ENCODE measurements at places on chromosomes 11 and 22.

DNA sequence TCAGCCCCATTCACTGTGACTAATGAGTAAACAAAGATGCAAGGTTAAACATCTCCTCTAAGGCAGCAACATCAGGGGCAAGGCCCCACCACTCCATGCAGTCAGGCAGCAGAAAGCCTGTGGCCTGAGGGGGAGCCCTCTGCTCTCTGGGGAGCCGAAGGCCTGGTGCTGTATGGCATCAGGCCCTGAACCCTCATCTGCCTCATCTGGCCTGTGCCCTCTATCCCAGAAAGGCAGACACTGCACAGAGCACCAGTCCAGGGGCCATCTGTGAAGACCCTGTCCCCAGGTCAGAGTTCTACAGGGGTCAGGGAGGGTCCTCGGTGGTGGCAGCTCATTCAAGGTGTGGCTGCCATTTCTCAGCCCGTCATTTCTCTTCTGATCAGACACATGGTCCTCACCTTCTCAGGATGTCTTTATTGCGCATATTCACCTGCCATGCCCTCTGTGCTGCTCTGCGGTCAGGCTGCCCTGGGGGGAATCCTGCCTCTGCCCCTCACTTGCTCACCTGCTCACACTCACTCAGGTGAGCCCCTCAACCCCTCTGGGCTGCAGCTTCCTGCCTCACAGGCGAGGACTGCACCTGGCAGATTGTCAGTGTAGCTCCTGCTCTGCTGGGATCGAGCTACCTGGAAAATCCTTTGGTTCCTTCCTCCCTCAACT is 103.1 kb upstream of the PITPNB start:
- no peak for DNase-seq
- H3K4me3 ChIP-seq: no peak overlapping the region
- H3K27me3 ChIP-seq: no peaks in the 10 kb centered on the region

DNA sequence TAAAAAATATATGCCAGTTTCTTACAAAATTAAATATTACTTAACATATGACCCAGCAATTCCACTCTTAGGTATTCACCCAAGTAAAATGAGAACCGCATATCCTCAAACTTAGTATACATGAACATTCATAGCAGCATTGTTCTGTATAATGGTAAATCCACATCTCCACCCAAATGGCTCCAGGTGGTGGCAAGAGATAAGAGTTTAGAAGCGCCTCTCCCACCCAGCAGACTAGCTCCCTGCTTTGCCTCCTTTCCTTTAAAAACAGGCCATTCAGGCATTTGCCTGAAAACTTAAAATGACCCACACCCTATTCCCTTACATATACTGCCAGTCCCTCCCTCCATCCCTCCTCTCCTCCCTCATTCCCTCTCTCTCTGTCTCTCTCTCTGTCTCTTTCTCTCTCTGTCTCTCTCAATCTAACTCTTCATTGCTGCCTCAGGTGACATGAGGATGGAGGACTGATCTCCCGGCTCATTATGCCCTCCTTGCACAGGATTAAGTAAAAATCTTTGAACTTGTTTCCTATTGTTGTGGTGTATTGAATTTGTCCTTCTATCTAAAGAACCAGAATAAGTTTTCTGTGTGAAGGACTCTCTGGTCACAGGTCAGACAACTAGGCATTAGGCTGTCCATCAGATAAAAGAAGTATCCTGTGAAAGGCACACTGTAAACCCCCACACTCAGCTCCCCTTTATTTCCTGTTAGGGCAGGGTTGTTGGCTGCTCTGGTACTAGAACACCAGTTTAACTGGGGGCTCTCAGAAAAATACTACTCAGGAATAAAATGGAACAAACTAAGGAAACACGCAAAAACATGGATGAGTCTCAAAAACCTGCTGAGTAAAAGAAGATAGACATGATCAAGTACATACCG is 48.3 kb downstream of the RRP8 start:
- H3K4me3 ChIP-seq: no peak overlapping the region
- no peaks in the 10 kb centered on the region for H3K36me3 ChIP-seq
- DNase-seq: no peak
- no peak overlapping the region for H3K27ac ChIP-seq
- no peaks in the 10 kb centered on the region for H3K27me3 ChIP-seq
- no peaks in the 10 kb centered on the region for H3K4me1 ChIP-seq

GRCh38 chr11:94031625-94032024 is 10.5 kb downstream of the HEPHL1 start:
- DNase-seq: no peak
- H3K27me3 ChIP-seq: no peaks in the 10 kb centered on the region
- no peak overlapping the region for H3K4me3 ChIP-seq
- H3K4me1 ChIP-seq: no peaks in the 10 kb centered on the region
- no peaks in the 10 kb centered on the region for H3K36me3 ChIP-seq
- H3K27ac ChIP-seq: no peak overlapping the region

DNA sequence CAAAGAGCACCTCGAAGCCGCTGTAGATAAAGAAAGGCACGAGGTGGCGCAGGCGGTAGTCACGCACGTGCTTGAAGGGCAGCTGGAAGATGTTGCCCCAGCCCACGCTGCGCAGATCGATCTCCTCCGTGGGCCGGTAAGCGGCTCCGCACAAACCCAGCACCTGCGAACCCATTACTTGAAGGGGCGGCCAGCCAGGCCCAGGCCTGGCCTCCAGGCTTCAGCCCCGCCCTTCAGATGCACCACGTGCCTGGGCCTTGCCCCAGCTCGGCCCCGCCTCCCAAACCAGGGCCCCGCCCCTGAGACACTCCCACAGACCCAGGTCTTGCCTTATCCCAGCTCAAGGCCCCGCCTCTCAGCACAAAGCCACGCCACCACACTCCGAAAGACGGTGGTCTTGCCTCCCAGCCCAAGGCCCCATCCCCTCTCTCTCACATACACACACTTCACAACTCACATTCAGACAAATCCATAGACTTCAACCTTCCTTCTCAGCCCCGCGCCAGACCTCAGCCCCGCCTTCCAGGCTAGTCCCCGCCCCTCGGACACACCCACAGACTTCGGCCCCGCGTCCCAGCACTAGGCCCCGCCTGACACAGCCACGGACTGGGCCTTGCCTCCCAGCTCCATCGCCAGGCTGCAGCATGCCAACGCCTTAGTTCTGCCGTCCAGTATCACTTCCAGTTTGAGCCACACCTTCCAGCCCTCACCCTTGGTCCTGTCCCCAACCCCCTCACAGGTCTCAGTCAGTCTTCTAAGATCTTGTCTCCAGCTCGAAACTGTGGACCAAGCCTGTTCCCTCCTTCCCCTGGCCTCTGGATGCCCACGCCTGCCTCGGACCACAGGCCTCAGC is 7.0 kb downstream of the UNC93B1 start:
- H3K4me1 ChIP-seq: peaks cover 16% of the 10 kb centered on the region
- no peak overlapping the region for H3K4me3 ChIP-seq
- H3K27ac ChIP-seq: no peak overlapping the region
- no peak for DNase-seq

DNA sequence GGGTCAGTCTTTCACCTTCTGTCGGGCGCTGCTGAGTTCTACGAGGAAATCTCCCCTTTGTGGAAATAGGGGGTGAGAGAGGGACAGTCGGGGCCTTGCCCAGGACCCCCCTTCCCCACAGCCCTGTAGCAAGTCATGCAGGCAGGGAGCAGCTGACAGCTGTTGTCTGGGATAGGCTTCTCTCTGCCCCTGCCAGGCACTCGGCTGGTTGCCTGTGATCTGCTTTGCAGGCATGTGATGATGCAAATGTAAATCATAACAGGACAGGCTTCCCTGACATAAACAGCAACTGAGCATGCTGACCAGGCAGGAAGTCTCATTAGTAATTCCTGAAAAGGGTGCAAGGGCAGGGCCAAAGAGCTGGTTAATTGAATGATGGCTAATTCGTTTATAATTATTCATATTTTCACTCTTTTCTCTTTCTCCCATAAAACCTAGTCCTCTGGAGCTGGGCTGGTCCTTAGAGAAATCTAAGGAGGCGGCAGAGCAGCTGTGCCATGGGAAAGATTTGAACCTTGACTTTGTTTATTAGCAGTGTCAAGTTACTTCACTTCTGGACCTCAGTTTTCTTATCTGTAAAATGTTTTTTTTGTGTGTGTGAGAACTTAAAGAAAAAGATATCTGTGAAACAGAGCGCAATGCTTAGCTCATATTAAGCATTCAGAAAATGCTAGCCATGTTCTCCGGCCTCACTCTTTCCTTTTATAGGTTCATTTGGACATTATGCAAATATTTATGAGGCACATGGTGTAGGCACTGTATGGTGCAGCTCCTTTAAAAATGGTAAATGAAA is 129.7 kb downstream of the LDLRAD3 start:
- no peaks in the 10 kb centered on the region for H3K27me3 ChIP-seq
- no peak for DNase-seq
- H3K4me1 ChIP-seq: no peaks in the 10 kb centered on the region
- H3K36me3 ChIP-seq: no peaks in the 10 kb centered on the region

GRCh38 chr11:70630816-70631623 is 232.7 kb downstream of the CTTN start:
- no peak for DNase-seq
- H3K36me3 ChIP-seq: no peaks in the 10 kb centered on the region
- no peaks in the 10 kb centered on the region for H3K4me1 ChIP-seq
- H3K27me3 ChIP-seq: no peaks in the 10 kb centered on the region
- H3K4me3 ChIP-seq: no peak overlapping the region

GRCh38 chr11:87325490-87325872 is 287.7 kb downstream of the TMEM135 start:
- DNase-seq: no peak
- H3K27me3 ChIP-seq: no peaks in the 10 kb centered on the region
- no peaks in the 10 kb centered on the region for H3K36me3 ChIP-seq
- H3K4me3 ChIP-seq: no peak overlapping the region
- no peaks in the 10 kb centered on the region for H3K4me1 ChIP-seq
- H3K27ac ChIP-seq: no peak overlapping the region

- DNase-seq: no peak
- H3K36me3 ChIP-seq: no peaks in the 10 kb centered on the region
- no peak overlapping the region for H3K4me3 ChIP-seq
- no peaks in the 10 kb centered on the region for H3K27me3 ChIP-seq
- no peaks in the 10 kb centered on the region for H3K4me1 ChIP-seq
These were observed 136.3 kb upstream of the TEAD1 start for GRCh38 chr11:12537778-12538401.

DNA sequence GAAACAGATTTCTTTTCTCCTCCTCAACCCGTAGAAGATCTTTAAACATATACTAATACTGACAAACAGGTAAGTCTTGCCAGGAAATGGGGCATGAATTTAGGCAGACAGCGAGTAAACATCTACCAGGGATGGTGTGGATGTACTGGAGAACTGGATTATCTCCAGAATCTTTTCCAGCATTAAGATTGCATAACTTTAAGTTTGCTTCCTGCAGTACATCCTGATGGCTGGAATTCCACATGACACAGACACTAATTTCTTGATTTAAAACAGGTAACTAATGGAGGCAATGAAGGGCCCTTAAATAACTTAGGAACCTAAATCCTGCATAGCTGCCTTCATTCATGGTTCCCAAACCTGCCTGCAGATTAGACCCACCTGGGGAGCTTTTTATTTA is 40.7 kb downstream of the JHY start:
- DNase-seq: no peak
- no peak overlapping the region for H3K27ac ChIP-seq
- no peaks in the 10 kb centered on the region for H3K4me1 ChIP-seq
- no peaks in the 10 kb centered on the region for H3K27me3 ChIP-seq
- H3K4me3 ChIP-seq: no peak overlapping the region

DNA sequence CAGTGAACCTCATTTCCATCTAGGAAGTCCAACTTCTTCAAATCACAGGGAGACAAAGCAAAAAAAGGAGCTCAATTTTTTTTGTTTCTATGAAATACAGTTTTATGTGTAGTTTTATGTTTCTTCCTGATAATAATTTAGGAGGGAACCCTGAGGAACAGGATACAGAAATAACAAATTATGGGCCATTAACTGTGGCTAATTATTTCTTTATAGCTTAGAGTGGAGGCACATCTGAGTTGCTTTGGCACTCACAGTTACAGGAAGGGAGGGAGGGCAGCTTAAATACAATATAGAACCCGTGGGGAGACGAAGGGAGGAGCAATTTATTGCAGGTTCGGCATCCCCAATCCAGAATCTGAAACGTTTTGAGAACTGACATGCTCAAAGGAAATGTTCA is 37.1 kb upstream of the HORMAD2 start:
- H3K27ac ChIP-seq: no peak overlapping the region
- no peaks in the 10 kb centered on the region for H3K27me3 ChIP-seq
- H3K4me3 ChIP-seq: no peak overlapping the region
- DNase-seq: no peak
- H3K36me3 ChIP-seq: no peaks in the 10 kb centered on the region
- H3K4me1 ChIP-seq: peaks cover 11% of the 10 kb centered on the region

- H3K27ac ChIP-seq: no peak overlapping the region
- no peaks in the 10 kb centered on the region for H3K4me1 ChIP-seq
- DNase-seq: no peak
- no peak overlapping the region for H3K4me3 ChIP-seq
- no peaks in the 10 kb centered on the region for H3K27me3 ChIP-seq
These were observed 221.7 kb upstream of the BLID start for GRCh38 chr11:122337704-122338103.

GRCh38 chr22:31332886-31333285 is 13.3 kb downstream of the PATZ1 start:
- H3K36me3 ChIP-seq: peaks cover 85% of the 10 kb centered on the region
- DNase-seq: no peak
- peaks cover 4% of the 10 kb centered on the region for H3K4me1 ChIP-seq
- no peak overlapping the region for H3K4me3 ChIP-seq
- no peaks in the 10 kb centered on the region for H3K27me3 ChIP-seq
- H3K27ac ChIP-seq: no peak overlapping the region

- H3K36me3 ChIP-seq: no peaks in the 10 kb centered on the region
- H3K4me3 ChIP-seq: no peak overlapping the region
- peaks cover 12% of the 10 kb centered on the region for H3K4me1 ChIP-seq
- DNase-seq: no peak
- H3K27me3 ChIP-seq: no peaks in the 10 kb centered on the region
These were observed 6.1 kb upstream of the RFPL2 start for GRCh38 chr22:32211011-32211410.

DNA sequence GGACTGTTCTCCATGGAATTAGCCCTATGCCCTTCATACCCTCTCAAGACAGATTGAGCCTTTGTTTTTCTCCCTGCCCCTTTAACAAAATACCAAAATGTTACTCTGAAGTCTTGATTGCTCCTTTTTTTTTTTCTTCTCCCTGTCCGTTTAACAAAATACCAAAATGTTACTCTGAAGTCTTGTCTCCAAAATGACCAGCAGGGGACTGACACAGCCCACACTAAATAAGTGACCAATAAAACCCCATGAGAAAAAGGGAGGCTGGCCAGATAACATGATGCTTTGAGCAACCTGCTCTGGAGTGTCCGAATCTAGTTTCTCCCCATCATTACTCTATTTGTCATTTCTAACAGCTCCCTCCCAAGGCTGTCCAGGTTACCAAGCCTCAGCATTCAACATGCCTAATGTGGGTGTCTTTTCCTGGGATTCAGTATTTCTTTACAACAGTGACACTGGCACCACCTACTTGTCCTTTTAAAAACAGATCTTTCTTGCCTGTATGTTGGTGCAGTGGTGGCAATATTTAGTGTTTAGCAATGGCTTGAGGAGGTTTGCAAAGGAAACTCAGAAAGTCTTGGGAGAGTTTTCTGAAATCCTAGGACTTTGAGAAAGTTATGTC is 42.7 kb upstream of the SLC1A2 start:
- no peak for DNase-seq
- no peaks in the 10 kb centered on the region for H3K27me3 ChIP-seq
- H3K27ac ChIP-seq: no peak overlapping the region
